COR-L47 (cell line): ENCODE measurements at places on chromosomes 7 and 10.

- DNase-seq: no peak
Observed at GRCh38 chr7:76377186-76377918, 18.6 kb upstream of the YWHAG start.

GRCh38 chr7:140081774-140082425 is 19.1 kb upstream of the PARP12 start:
- no peak for DNase-seq

DNA sequence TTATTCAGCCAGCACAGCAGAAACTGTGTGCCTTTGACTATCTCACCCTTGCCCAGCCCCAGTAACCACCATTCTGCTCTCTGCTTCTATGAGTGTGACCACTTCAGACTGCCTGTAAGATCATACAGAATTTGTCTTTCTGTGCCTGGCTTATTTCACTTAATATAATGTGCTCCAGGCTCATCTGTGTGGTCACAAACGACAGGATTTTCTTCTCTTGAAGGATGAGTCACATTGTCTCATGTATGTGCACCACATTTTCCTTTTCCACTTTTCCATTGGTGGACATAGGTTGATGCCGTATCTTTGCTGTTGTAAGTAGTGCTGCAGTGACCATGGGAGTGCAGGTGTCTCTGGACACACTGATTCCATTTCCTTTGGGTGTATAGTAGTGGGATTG is 122.5 kb upstream of the LANCL2 start:
- no peak for DNase-seq

- DNase-seq: no peak
Observed at GRCh38 chr7:111711426-111712065, 149.3 kb upstream of the IMMP2L start.

DNA sequence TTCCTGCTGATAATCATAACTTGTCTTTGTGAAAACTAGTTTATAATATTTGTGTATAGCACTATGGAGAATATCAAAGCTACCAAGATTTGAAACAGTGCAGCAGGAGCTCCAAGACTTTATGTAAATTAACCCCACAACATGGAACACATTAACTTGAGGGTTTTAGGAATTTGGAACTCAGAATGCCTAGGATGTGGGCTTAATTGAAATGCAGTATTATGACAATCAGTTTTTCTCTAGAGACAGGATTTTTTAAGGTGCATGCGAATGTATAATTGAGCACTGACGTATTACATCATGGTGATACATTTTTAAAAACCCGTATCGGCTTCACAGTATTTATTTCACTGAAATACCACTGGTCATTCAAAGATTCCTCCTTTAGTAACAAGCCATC is 313.1 kb upstream of the DGKB start:
- DNase-seq: no peak

DNA sequence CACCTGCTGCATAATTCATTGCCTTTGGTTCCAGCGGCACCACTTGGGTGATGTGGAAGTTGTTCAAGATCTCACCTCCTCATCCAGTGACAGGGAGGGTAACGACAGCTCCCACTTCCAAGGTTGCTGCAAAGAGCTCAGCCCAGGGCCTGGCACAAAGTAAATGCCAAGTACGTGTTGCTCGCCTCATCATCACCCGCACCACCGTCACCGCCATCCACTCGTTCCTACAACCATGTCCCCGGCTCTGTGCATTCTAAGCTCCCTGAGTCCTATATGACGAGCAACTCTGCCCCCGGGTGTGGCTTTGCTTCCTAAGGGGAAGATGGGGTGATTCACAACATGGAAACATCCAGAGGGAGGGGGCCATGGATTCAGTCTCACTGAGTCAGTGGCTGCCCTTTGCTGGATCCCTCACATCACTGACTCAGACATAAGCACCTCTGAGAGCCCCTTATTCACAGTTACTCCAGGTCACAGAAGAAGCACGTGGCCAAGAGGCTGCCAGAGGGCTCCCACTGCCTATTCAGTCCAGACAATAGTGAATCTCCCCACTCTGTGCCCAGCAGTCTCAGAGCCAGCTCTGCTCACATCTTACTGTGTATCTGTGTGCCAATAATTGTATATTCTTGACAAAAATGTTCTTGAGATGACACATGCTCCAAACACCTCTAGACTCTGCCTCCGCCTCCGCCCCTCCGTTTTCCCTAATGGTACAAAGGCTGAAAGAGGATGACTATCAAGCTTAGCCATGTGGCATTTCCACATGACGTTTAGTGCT is 159.1 kb downstream of the GFRA1 start:
- DNase-seq: no peak

GRCh38 chr7:5424749-5425506 is 1.3 kb upstream of the TNRC18 start:
- peak; percentile 65 for DNase-seq

- DNase-seq: no peak
Observed at GRCh38 chr7:151968357-151968756, 12.1 kb downstream of the GALNTL5 start.

GRCh38 chr7:36962367-36962766 is 238.1 kb upstream of the AOAH start:
- no peak for DNase-seq

GRCh38 chr7:28316489-28316888 is 95.8 kb upstream of the CREB5 start:
- DNase-seq: no peak

GRCh38 chr10:79487296-79488194 is 24.8 kb upstream of the EIF5AL1 start:
- DNase-seq: peak; percentile 22

DNA sequence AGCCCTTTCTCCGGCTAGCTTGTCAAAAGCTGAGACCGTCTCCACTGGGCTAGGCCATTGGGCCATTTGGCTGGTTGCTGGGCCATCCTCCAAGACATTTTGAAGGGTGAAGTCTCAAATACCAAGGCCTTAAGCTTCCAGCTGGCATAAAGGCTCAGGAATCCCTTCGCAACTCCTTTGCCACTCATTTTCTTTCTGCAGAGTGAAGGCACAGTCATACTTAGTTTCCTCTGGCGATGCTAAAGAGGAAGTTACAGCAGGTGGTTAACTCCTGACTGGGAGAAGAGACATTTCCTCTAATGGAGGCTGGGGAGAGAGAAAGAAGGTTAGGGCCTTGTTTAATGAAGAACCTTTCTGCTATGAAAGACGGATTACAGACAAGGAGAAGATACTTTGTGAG is 4.8 kb upstream of the REPIN1 start:
- no peak for DNase-seq

- DNase-seq: no peak
Observed at GRCh38 chr10:61023053-61023452, 79.1 kb upstream of the RHOBTB1 start.

DNA sequence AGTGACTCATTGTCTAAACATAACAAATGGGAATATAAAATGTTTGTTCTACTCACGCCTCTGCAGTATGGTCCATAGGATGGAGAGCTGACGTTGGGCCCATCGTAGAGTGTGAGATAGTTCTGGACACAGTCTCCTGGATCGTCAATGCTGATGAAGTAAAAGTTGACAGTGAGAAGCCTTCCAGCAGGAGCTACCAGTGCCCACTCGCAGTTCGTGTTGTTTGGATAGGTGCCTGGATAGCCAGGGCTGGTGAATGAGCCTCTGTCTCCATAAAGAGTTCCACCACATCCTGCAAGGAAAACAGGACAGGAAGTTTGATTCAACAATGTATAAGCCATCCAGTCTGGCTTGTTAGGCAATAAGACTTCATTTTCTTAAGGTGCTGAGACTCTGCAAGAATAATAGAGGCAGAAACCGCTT is 79.6 kb downstream of the OR13A1 start:
- DNase-seq: no peak

DNA sequence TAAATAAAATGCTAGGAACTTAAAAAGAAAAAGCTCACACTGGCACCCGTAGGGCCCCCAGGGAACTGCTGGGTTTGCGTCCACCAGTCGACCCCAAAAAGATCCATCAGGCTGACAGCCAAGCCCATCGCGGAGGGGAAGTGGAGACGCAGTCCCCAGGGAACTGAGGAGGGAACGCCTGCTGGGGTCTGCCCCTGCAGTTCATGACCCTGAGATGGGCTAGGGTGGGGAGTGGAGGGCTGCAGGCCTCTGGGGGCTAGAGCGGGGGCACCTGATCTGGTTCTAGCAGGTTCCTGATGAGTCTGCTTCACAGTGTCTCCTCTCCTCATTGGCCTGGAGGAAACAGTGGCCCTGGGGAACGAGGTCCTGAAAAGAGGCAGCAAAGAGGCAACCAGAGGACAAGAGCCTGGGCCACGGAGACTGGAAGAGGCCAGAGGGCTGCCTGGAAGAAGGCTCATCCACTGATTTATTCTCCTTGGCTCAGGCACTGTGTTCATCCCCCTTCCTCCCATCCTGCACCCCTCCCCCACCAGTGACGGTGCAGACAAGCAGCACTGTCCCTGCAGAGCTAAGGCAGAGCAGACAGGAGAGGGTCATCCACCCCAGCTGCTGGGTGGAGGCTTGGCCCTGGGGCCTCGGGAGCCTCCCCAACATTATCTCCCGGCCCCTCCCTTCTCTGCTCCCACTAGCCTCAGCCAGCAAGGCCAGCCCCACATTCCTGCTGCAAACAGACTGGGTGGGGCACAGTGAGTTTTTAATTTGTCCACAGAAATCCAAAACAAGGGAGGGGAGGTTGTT is 24.7 kb upstream of the HSPA12A start:
- DNase-seq: no peak

DNA sequence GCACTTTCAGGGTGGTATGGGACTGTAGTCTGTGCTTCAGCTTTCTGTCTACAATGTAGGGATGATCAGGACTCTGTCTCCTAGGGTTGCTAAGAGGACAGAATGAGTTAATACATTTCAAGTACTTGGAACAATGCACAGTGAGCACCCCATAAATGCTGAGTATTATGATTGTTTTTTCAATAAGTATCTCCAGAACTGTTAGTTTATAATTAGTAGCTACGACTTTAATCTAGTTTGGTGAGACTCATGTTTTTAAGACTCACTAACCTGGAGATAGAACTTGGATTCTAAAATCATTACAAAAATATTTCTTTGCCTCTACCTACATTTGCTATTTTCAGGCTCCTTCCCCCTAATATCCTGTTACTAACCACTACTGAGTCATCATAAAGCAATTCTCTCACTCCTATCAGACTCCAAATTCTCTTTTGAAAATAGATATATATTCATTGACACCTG is 95.3 kb downstream of the CPED1 start:
- no peak for DNase-seq

GRCh38 chr10:90352288-90352687 is 505.6 kb downstream of the HTR7 start:
- DNase-seq: no peak

DNA sequence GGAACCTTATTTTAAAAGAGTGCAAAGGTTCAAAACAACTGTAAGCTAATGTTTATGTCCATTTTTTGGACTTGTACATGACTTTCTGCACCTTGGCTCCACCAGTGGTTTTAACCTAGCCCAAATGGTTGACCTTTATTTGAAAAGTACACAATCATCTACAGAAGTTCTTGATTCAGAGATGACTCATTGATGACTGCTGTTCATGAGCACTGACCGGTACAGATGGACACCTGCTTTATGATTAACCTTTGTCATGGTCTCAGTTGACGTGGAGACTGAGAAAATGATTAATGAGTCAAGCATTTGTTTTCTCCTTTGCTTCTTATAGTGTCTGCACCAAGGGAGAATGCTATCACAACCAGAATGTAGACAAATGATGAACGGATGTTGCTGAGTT is 55.7 kb upstream of the PTER start:
- DNase-seq: no peak

DNA sequence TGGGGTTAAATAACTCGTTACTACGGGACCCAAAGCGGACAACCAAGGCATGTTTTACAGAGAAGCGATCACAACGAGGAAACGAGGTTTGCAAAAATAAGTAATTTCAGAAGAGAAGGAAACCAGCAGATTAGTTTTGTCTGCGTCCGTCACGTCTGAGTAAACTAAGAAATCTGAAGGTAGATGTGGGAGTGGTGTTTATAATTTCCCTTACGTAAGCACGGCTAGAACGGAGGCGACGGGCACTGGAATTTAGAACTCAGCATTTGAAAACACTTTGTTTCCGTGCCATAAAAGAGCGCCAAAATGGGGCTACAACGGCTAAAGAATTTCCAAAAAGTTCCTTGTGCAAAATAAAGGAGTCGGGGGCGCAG is 718 bp upstream of the UMAD1 start:
- DNase-seq: peak; percentile 11

DNA sequence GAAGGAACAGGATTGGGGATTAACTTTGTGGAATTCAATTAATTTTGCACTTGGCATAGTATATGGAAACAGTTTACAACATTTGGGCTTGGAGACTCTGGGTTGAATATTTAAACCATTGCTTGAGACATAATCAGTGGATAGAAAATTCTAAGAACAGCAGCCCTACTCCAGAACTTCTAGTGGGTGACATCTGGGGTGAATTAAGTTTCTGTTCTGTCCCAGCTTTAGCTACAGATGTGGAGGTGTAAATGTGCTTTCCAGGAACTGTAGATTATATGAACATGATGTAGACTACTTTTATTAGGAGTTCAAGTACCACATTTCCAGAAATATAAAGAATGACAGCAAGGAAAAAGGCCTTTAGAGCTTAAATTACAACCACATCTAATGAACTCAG is 51.9 kb upstream of the SKAP2 start:
- DNase-seq: no peak

- DNase-seq: peak; percentile 17
Observed at GRCh38 chr10:58576751-58577436, 64.2 kb downstream of the BICC1 start.

DNA sequence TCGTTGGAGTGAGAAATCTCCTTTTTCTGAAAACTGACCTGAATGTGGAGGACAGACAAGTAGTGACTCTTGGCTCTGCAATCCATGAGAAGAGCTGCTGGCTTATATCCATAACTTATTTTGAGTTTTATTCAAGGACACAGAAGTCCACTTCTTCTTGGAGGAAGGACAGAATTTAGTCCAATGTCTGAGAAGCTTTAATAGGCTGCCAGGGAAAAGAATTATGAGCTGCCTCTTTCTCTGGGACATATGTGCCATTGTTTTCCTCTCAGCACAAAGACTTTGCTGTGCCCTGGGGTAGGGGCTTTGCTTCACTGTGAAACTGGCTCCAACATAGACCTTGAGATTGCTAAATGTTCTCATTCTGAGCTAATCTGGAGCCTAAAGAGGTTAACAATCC is 20.5 kb upstream of the AOC1 start:
- no peak for DNase-seq

DNA sequence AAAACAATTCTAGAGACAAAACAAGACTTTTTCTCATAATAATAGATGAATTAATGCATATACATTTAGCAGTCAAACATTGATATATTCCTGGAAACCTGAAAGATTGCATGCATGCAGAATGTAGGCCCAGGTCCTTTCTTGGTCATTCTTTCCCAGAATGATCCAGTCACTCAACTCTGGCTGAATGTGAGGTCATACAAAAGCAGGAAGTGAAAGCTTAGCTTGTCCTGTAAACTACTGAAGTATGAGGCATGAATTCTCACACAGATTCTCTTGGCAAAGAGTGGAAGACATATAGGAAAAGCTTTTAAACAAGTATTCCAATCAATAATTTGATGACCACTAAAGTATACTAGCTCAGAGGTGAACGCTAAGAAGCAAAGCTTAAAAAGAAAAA is 253.9 kb downstream of the PPP1R3A start:
- no peak for DNase-seq

GRCh38 chr10:338171-339037 is 203.1 kb downstream of the ZMYND11 start:
- peak; percentile 20 for DNase-seq
